ENCODE measurements at places on chromosomes 7 and 10.

- no peak overlapping the region for H3K4me3 ChIP-seq
- H3K4me1 ChIP-seq = no peaks in the 10 kb centered on the region
- H3K27ac ChIP-seq = no peak overlapping the region
- ATAC-seq = no peak
These were observed 175.2 kb upstream of the KCND2 start for GRCh38 chr7:120097774-120098173.

- no peaks in the 10 kb centered on the region for H3K4me1 ChIP-seq
- H3K36me3 ChIP-seq = no peaks in the 10 kb centered on the region
- H3K27ac ChIP-seq = no peak overlapping the region
- no peak for ATAC-seq
- no peaks in the 10 kb centered on the region for H3K27me3 ChIP-seq
These were observed 6.9 kb upstream of the BPGM start for GRCh38 chr7:134639683-134640279.

- H3K4me3 ChIP-seq = no peak overlapping the region
- H3K4me1 ChIP-seq = peaks cover 6% of the 10 kb centered on the region
- no peaks in the 10 kb centered on the region for H3K36me3 ChIP-seq
- ATAC-seq = no peak
- no peak overlapping the region for H3K27ac ChIP-seq
These were observed 115.1 kb downstream of the ICA1 start for GRCh38 chr7:8146788-8147413.

GRCh38 chr10:132336064-132336746 lies 4.2 kb downstream of the LRRC27 start:
- no peak overlapping the region for H3K27ac ChIP-seq
- no peak for ATAC-seq
- peaks cover 5% of the 10 kb centered on the region for H3K4me1 ChIP-seq
- peaks cover 44% of the 10 kb centered on the region for H3K36me3 ChIP-seq
- no peaks in the 10 kb centered on the region for H3K27me3 ChIP-seq

DNA sequence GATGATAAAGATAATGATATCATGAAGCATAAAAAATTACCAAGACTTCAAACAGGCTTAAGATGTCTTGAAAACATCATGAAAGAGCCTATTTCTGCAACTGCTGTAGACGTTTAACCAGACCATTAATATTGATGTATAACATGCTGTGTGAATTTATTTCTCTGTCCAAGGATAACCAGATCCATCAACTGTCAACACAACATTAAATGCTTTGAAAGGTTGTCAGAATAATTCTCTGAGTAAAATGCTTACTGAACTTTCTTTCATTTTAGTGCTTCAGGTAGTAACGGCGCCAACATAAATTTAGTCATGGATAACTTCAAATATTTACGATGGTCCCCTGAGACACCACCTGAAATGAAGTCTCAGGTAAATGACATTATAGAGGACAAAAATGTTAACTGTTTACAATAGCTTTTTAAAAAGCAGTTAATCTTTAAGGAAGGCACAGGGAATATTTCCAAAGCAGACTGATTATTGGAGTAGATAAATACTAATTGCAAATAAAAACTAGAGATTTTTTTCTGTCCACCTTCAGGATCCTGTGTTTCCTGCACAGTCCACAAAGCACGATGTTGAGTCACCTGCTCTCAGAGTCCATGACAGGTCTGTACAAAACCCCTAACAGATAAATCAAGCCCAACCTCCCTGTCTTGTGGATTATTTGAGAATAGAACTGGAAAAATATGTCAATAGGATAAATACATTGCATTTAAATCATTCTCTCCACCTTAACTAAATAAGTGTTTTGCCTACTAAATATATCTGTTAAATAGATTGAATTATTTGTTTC lies 1213.2 kb downstream of the XPNPEP1 start:
- no peaks in the 10 kb centered on the region for H3K4me1 ChIP-seq
- H3K36me3 ChIP-seq = no peaks in the 10 kb centered on the region
- H3K4me3 ChIP-seq = no peak overlapping the region
- no peaks in the 10 kb centered on the region for H3K27me3 ChIP-seq
- ATAC-seq = no peak

- peaks cover 1% of the 10 kb centered on the region for H3K36me3 ChIP-seq
- H3K27me3 ChIP-seq = no peaks in the 10 kb centered on the region
- no peak for ATAC-seq
- H3K27ac ChIP-seq = no peak overlapping the region
- peaks cover 11% of the 10 kb centered on the region for H3K4me1 ChIP-seq
These were observed 127.5 kb downstream of the PARD3 start for GRCh38 chr10:34687434-34688210.

DNA sequence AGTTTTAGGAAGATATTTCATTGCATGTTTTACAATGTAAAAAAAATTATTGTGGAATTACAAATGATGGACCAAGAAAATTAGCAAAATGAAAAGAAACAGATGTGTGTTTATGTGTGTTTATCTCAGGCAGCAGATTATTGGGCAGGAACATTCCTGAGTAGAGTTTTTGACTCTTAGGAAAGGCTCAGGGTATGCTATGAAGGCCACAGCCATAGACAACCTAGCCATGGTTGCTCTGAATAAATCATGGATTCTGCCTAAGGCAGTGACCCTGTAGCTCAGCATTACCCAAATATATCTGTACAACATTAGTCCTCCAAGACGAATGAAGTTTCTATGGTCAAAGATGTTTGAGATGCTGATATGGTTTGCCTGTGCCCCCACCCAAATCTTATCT lies 298.3 kb downstream of the PTEN start:
- H3K27ac ChIP-seq = no peak overlapping the region
- no peaks in the 10 kb centered on the region for H3K27me3 ChIP-seq
- peaks cover 14% of the 10 kb centered on the region for H3K4me1 ChIP-seq
- H3K4me3 ChIP-seq = no peak overlapping the region
- H3K36me3 ChIP-seq = no peaks in the 10 kb centered on the region

- ATAC-seq = no peak
- no peak overlapping the region for H3K27ac ChIP-seq
- peaks cover 92% of the 10 kb centered on the region for H3K27me3 ChIP-seq
- H3K4me3 ChIP-seq = no peak overlapping the region
These were observed 2.2 kb downstream of the CRTAC1 start for GRCh38 chr10:98028168-98028770.

- H3K4me3 ChIP-seq = no peak overlapping the region
- H3K4me1 ChIP-seq = no peaks in the 10 kb centered on the region
- no peak overlapping the region for H3K27ac ChIP-seq
These were observed 331.7 kb downstream of the XPNPEP1 start for GRCh38 chr10:109591601-109592000.

DNA sequence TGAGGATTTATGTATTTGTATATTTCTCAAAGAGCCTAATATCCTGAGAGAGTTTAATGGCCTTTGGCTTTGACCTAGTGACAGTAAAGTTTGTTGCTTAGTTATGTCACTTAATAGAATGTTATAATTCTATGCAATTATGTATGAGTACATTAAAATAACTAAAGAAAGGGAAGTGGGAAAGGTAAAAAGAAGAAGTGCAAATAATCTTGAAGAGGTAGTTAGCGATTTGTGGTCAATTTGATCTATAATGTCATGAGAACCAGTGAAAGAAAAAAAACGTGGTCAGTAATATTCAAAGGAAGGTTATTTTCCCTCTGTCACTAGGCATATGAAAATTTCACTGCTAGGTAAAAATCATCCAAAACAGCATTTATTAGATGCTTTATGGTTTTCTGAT lies 143.4 kb upstream of the LSM8 start:
- no peaks in the 10 kb centered on the region for H3K36me3 ChIP-seq
- H3K4me1 ChIP-seq = no peaks in the 10 kb centered on the region
- H3K27me3 ChIP-seq = no peaks in the 10 kb centered on the region
- no peak for ATAC-seq
- H3K27ac ChIP-seq = no peak overlapping the region

DNA sequence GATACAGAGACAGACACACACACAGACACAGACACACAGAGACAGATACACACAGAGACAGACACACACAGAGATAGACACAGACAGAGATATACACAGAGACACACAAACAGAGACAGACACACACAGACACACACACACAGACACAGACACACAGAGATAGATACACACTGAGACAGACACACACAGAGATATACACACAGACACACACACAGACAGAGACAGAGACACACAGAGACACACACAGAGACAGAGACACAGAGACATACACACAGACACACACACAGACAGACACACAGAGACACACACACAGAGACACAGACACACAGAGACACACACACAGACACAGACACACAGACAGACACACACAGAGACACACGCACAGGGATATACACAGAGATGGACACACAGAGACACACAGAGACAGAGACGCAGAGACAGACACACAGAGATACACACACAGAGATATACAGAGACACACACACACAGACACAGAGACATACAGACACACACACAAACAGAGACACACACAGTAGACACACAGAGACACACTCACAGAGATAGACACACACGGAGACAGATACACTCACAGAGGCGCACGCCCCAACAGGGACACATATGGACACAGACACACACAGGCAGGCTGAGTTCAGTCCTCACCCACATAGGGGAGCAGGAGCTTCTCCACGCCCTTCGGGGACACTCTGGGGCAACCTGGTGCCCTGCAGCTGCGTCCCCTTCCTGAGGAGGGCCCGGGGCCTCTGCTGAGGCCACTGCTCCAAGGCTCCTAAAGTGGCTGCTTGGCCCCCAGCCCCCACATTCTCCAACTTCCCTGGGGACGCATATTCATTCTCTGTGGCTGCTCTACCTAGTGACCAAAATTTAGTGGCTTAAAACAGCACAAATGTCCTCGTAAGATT lies 10.3 kb upstream of the PPP2R2D start:
- peaks cover 58% of the 10 kb centered on the region for H3K27me3 ChIP-seq
- no peaks in the 10 kb centered on the region for H3K36me3 ChIP-seq
- ATAC-seq = no peak
- H3K4me3 ChIP-seq = no peak overlapping the region
- H3K27ac ChIP-seq = no peak overlapping the region
- H3K4me1 ChIP-seq = peaks cover under 1% of the 10 kb centered on the region

DNA sequence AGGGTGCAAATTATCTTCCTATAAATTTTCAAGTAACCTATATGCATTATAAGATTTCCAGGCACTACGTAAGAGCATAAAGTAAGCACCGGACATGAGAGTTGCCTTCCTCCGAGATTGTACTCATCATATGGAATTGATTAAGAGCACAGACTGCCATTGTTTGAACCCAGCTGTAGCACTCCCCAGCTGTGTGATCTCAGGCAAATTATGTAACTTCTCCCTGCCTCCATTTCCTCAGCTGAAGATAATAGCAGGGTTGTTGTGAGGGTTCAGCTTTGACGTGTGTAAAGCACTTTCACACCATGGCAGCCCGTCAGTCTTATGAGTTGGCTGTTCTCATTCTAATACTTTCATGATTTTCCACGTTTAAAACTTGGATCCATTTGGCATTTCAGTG lies 122.6 kb downstream of the ITIH5 start:
- H3K4me3 ChIP-seq = no peak overlapping the region
- no peak for ATAC-seq
- H3K27ac ChIP-seq = no peak overlapping the region

DNA sequence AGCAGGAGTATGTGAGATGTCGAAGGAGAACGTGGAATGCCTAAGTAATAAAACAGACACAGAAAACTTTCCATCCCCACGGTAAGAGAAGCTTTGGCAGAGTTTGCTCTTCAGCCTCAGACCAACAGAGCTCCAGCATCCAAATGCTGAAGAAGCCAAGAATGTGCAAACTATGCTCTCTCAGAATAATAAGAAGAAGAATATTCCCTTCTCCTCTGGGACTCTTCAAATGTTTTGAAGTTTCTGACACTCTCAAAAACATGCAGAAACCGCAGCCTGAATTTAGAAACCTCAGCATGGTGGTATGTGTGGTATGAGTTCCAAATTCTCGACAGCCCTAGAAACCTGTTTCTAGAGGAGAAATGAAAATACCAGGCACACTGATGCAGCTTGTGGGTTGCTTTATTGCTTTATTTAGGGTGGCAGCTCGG lies 113.3 kb downstream of the KCNMA1 start:
- no peak overlapping the region for H3K4me3 ChIP-seq
- H3K36me3 ChIP-seq = no peaks in the 10 kb centered on the region
- H3K4me1 ChIP-seq = no peaks in the 10 kb centered on the region
- no peaks in the 10 kb centered on the region for H3K27me3 ChIP-seq
- peak overlapping the region; percentile 79 for H3K27ac ChIP-seq

- H3K36me3 ChIP-seq = peaks cover 17% of the 10 kb centered on the region
- ATAC-seq = no peak
- no peak overlapping the region for H3K27ac ChIP-seq
- no peak overlapping the region for H3K4me3 ChIP-seq
These were observed 66.7 kb upstream of the FGL2 start for GRCh38 chr7:77266291-77266794.

GRCh38 chr7:34823650-34824258 lies 165.7 kb downstream of the NPSR1 start:
- no peaks in the 10 kb centered on the region for H3K4me1 ChIP-seq
- no peak overlapping the region for H3K27ac ChIP-seq
- no peak overlapping the region for H3K4me3 ChIP-seq
- H3K36me3 ChIP-seq = no peaks in the 10 kb centered on the region
- H3K27me3 ChIP-seq = no peaks in the 10 kb centered on the region
- no peak for ATAC-seq

DNA sequence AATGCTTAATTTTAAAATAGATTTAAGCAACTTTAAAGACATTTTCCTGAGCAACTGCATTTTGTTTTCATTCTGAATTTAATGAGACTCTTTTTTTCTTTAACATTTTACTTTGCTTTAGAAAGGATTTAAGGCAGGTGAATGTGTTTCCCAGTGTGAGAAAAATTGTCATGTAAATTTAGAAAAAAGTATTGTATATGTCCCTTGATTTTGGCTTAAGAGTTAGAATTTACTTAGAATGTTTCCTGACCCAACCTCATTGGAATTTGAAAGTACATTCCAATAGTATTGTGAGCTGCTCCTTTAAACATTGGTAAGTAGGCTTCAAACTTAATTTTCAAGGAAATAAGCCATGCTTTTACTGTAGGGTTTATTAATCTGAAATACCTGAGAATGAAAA lies 110.2 kb downstream of the PTEN start:
- H3K36me3 ChIP-seq = no peaks in the 10 kb centered on the region
- ATAC-seq = no peak
- no peak overlapping the region for H3K27ac ChIP-seq
- no peaks in the 10 kb centered on the region for H3K27me3 ChIP-seq

DNA sequence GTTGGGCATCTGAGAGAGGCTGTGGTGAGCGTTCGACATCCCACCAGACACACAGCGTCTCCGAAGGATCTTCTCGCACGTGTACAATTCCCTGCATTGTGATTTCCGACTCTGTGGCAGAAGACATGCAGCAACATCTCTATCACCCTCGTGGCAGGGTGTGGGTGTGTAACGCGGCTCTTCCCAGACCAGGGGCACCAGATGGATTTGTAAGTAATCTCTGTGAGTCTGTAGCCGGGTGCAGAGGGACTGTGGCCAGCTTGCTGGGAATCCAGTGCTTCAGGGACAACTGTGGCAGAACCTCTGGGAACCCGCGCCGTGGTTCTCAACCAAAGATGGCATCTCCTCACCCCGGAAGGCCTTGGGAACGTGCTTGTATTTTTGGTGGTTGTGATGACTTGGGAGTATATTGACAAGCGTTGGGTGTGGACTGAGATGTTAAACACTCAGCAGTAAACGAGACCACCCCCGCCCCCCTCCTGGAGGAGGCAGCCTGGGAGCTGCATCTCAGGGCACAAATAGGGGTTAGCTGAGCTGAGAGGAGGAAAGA lies 21.2 kb downstream of the FOXL3 start:
- no peak for ATAC-seq
- no peak overlapping the region for H3K4me3 ChIP-seq
- no peak overlapping the region for H3K27ac ChIP-seq
- no peaks in the 10 kb centered on the region for H3K36me3 ChIP-seq
- peaks cover 21% of the 10 kb centered on the region for H3K27me3 ChIP-seq
- H3K4me1 ChIP-seq = no peaks in the 10 kb centered on the region

Data from gastroesophageal sphincter (tissue), 4 donors.